ENCODE measurements at places on chromosomes 2 and 18.

GRCh38 chr2:138015494-138015893 is 51.2 kb downstream of the HNMT start:
- no peak overlapping the region for H3K27ac ChIP-seq
- no peaks in the 10 kb centered on the region for H3K36me3 ChIP-seq
- no peak overlapping the region for H3K4me3 ChIP-seq

GRCh38 chr2:47815764-47816163 is 32.8 kb downstream of the MSH6 start:
- peaks cover 18% of the 10 kb centered on the region for H3K4me1 ChIP-seq
- H3K4me3 ChIP-seq, result no peak overlapping the region
- H3K27me3 ChIP-seq, result no peaks in the 10 kb centered on the region
- no peak for DNase-seq
- H3K27ac ChIP-seq, result peak overlapping the region; percentile 69

DNA sequence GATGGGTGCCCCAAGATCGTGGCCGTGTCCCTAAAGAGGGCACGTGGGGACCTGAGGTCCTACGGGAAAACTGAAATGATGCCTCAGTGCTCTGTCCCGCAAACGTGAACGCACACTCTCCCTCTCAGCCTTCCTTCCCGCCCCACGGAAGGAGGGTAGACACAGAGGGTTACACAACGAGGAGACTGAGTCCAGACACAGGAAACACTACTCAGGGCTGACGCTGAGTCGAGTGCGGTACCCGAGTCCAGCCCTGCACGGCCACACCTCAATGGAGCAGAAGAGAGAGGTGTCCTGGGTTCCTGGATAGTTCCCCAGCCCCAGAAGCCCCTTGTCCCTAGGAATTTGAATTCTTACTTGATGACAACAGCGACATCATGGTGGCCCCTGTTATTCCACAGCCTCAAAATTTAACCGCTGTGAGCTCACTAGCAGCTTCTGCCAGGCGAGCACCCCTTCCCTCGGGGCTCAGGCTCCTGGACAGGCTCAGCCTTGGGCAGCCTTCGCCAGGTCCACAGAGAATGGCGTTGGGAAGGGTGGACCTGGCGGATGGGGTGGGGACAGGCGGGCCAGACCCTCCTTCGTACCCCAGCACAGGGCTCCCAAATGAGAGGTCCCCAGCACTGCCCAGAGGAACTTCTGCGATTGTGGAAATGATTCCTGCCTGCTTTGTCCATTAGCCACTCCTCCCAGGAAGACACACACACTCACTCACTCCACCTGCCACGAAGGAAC is 980 bp upstream of the RNPEPL1 start:
- peaks cover 77% of the 10 kb centered on the region for H3K4me1 ChIP-seq
- DNase-seq, result no peak

- H3K27me3 ChIP-seq, result no peaks in the 10 kb centered on the region
- no peak for DNase-seq
- H3K4me1 ChIP-seq, result no peaks in the 10 kb centered on the region
- H3K27ac ChIP-seq, result no peak overlapping the region
- H3K4me3 ChIP-seq, result no peak overlapping the region
- H3K36me3 ChIP-seq, result no peaks in the 10 kb centered on the region
These were observed 117.3 kb downstream of the DPP4 start for GRCh38 chr2:161956738-161957137.

GRCh38 chr2:182319556-182320505 is 107.0 kb downstream of the PDE1A start:
- no peak for DNase-seq
- no peak overlapping the region for H3K27ac ChIP-seq
- H3K36me3 ChIP-seq, result no peaks in the 10 kb centered on the region
- H3K4me3 ChIP-seq, result no peak overlapping the region
- H3K4me1 ChIP-seq, result no peaks in the 10 kb centered on the region

DNA sequence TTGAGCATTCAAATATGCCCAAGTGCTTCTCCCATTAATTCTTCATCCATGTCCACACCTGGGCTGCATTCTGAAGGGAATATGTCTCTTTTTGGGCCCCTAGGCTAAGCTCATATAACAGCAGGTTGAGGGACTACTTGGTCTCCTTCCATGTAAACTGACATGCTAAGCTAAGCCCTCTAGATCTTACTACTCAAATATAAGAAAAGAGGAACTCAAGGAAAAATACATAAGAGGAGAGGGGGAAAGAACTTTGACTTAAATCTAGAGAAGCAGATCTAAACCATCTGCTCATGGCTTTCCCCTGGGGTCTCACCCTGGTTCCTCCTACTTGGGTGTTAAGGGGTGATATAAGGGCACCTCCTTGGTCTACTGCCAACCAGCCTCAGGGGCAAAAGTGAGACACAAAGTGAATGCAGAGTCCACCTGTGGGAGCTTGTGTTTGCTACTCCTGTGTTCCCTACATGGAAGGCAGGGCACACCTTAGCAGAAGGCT is 19.8 kb upstream of the NFU1 start:
- H3K36me3 ChIP-seq, result no peaks in the 10 kb centered on the region
- H3K27ac ChIP-seq, result no peak overlapping the region
- H3K4me1 ChIP-seq, result peaks cover 3% of the 10 kb centered on the region
- no peak overlapping the region for H3K4me3 ChIP-seq
- H3K27me3 ChIP-seq, result peaks cover 4% of the 10 kb centered on the region

DNA sequence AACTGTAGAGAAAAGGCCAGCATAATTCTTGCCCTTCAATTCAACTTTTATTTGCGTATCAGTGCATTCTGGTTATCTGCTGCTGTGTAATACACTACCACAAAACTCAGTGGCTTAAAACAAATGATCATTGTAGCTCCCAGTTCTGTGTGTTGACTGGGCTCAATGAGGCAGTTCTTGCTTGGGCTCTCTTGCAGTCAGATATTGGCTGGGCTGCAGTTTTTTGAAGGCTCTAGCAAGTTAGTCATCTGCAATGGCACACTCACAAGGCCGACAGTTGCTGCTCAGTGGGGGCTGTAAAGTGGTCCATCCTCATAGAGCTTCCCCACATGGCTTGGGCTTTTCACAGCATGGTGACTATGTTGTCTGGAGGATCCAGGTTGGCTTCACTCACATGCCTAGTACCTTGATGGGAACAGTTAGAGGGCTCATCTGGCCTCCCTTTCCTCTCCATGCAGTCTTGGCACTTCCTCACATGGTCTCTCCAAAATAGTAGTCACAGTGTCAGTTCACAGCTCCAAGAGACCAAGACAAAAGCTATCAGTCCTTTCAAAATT is 110.6 kb upstream of the TNP1 start:
- no peak overlapping the region for H3K27ac ChIP-seq
- no peaks in the 10 kb centered on the region for H3K4me1 ChIP-seq
- DNase-seq, result no peak
- H3K4me3 ChIP-seq, result no peak overlapping the region

DNA sequence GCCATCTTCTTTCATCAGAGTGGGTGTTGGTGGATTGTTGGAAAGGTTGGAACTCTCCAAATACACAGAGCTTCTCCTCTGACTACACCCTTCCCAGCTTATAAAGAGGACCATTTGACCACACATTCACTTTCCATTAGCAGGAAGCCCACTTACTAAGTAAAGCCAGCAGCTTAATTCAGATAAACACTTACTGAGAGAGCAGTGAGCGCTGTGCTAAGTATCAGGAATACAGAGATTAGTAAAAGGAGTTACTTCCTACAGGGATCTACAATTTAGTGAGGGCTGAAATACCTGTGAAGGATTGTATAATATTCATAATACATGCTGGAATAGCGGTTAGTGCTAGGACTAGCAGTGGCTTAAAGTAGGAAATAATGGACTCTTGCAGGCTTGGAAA is 343.0 kb downstream of the NYAP2 start:
- no peak for DNase-seq
- no peaks in the 10 kb centered on the region for H3K4me1 ChIP-seq
- peaks cover 3% of the 10 kb centered on the region for H3K27me3 ChIP-seq
- H3K36me3 ChIP-seq, result no peaks in the 10 kb centered on the region
- no peak overlapping the region for H3K27ac ChIP-seq

GRCh38 chr2:172438741-172439508 is 11.5 kb downstream of the ITGA6 start:
- H3K4me3 ChIP-seq, result no peak overlapping the region
- H3K4me1 ChIP-seq, result peaks cover 7% of the 10 kb centered on the region
- DNase-seq, result no peak
- H3K27me3 ChIP-seq, result peaks cover 16% of the 10 kb centered on the region
- no peaks in the 10 kb centered on the region for H3K36me3 ChIP-seq

- H3K27ac ChIP-seq, result peak overlapping the region; percentile 83
- DNase-seq, result peak; percentile 63
These were observed 81.5 kb downstream of the CHRNA1 start for GRCh38 chr2:174682578-174683391.

- no peak overlapping the region for H3K4me3 ChIP-seq
- no peaks in the 10 kb centered on the region for H3K27me3 ChIP-seq
- no peaks in the 10 kb centered on the region for H3K4me1 ChIP-seq
- H3K27ac ChIP-seq, result no peak overlapping the region
- no peak for DNase-seq
These were observed 56.4 kb downstream of the ACVR1 start for GRCh38 chr2:157819761-157820160.

GRCh38 chr2:206798000-206798399 is 32.6 kb downstream of the FASTKD2 start:
- DNase-seq, result no peak
- H3K27ac ChIP-seq, result no peak overlapping the region
- no peak overlapping the region for H3K4me3 ChIP-seq
- peaks cover 12% of the 10 kb centered on the region for H3K4me1 ChIP-seq
